NCI-H187 (cell line): ENCODE measurements at places on chromosomes 7 and 10.

DNA sequence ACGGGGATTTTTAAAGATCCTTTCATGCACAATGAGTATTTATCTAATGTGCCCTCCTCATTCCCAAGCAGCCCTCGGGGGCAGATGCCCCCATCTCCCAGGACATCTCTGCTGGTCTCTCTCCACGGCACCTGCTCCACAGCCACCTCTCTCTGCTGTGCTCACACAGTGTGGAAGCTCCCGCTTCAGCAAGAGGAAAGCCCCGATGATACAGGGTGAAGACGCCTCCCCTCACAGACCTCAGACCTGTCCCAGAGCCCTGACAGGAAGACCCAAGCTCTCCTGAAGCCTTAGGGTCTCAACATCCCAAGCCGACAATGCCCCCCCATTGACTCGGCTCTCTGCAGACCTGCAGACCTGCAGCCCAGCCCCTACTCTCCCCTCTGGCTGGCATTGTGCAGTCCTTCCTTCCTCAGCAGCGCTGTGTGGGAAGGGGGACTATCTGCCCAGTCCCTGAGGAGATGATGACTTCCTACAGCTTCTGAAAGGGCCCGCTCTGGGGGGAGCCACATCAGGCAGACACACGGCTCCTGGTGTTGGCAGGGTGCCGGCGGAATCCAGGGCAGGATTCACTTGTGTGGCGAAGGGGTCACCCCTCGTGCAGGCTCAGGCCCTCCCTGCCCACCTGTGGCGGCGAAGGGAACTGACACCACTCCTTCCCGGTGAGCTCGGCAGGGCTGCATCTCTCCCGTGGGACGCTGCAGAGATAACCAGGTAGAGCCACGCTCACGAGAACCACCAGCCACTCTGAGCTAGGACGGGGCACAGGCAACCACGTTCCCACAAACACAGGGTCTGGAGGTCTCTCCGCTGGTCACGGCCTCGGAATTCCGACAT lies 61.8 kb downstream of the PTPRN2 start:
- DNase-seq, result no peak

GRCh38 chr7:68334216-68334615 lies 1264.1 kb upstream of the AUTS2 start:
- no peak for DNase-seq

GRCh38 chr10:2790396-2791188 lies 276.8 kb upstream of the PFKP start:
- DNase-seq, result no peak

DNA sequence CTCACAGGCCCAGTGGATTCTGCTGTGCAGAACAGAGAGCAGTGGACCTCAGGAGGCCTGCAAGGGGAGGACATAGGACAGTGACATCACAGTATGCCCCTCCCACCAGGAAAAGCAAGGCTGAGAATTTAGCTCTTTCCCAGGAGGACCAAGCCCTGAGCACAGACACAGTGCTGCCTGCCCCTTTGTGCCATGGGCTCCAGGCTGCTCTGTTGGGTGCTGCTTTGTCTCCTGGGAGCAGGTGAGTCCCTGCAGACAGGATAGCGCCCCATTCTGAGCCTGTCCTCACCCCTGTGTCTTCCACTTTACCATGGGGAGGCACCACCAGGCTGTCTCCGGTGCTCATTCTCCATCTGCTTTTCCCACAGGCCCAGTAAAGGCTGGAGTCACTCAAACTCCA lies 63.0 kb upstream of the PRSS58 start:
- no peak for DNase-seq
